ENCODE measurements at places on chromosomes 3 and 15. TPM values are rescaled to one million over a fixed set of nuclear protein-coding genes. Genes with fewer than 3 reads are reported as not detected.

Gene MEGF11
- total RNA-seq: not detected

Gene FRMD5
- total RNA-seq: 7.0 TPM

Gene BOC
- 3.3 TPM for total RNA-seq

Gene ACOX2
- total RNA-seq: 26.5 TPM

Gene FBN1
- total RNA-seq: 887 TPM

Gene ATP2B2
- total RNA-seq: not detected

Gene PLCB2
- 0.17 TPM for total RNA-seq

Gene IGSF10
- 1.3 TPM for total RNA-seq

Gene FOXL2
- not detected for total RNA-seq

Gene KCNAB1
- total RNA-seq: 2.8 TPM

Gene KLF15
- total RNA-seq: 4.1 TPM

Gene PLA1A
- not detected for total RNA-seq

Gene TOPBP1
- 39.4 TPM for total RNA-seq

Gene AP3B2
- 0.15 TPM for total RNA-seq

Gene GMPS
- 85.4 TPM for total RNA-seq

Gene ATP13A4
- 0.33 TPM for total RNA-seq

Gene ATP13A3
- 419 TPM for total RNA-seq

Gene ROPN1
- total RNA-seq: not detected

Gene UACA
- total RNA-seq: 107 TPM

Gene STRC
- 0.17 TPM for total RNA-seq

Gene IFT57
- total RNA-seq: 94.8 TPM

Gene TRAK1
- 32.6 TPM for total RNA-seq

Gene ZBED2
- total RNA-seq: not detected

Gene C3orf80
- 0.15 TPM for total RNA-seq

Gene SCN5A
- total RNA-seq: 0.29 TPM

Gene SEMA6D
- total RNA-seq: 6.6 TPM
